ENCODE measurements at places on chromosomes 4 and X.
A peak's percentile ranks its signal among the peaks of the same experiment; 100 is the strongest.

DNA sequence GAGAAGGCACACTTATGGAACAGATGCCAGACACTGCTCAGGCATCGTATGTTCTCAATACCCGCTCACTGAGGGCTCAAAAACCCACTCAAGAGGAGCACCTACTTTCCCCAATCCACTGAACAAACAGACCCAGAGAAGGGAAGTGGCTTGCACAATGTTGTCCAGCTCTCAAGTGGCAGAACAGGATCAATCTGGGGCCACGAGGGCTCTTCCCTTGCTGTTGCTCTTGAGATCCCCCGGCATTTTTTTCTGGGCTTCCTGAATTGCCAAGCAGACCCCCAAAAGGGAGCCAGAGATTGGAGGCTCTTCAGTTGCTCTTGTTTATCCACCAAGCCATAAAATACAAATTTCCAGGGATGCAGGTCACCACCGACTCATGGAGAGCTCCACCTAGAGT, 35.7 kb downstream of the IDS start:
- DNase-seq: no peak

- no peak for DNase-seq
Observed at GRCh38 chr4:99572527-99573240, 1.9 kb upstream of the MTTP start.

GRCh38 chrX:37361596-37361995, 12.4 kb downstream of the PRRG1 start:
- no peak for DNase-seq

- no peak for DNase-seq
Observed at GRCh38 chrX:30751497-30751896, 98.3 kb downstream of the GK start.

- no peak for DNase-seq
Observed at GRCh38 chrX:39261446-39262147, 460.3 kb downstream of the MID1IP1 start.

- DNase-seq: no peak
Observed at GRCh38 chrX:39242187-39242586, 440.9 kb downstream of the MID1IP1 start.

DNA sequence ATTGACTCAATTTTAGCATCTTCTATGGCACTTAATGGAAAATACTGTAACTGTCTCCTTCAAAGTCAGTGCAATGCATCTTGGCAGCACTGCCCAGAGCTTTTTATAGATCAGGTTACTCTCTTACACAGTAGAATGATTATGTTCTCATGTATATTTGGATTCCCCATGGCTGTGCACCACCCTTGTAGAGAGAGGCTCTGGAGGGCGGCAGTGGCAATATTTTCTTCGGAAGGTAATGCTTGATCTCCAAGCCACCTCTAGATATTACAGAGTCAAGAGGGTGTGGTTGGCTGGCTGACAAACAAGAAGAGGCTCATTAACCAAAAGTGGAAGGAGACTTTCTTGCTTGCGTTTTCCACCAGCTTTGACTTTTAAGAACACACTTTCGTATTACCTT, 72.8 kb upstream of the ARSJ start:
- no peak for DNase-seq

- DNase-seq: no peak
Observed at GRCh38 chrX:101803451-101803850, 128.4 kb downstream of the ZMAT1 start.

GRCh38 chrX:136491832-136492231, 4.1 kb downstream of the BRS3 start:
- no peak for DNase-seq

GRCh38 chr4:189304809-189305208, 635.9 kb upstream of the FRG1 start:
- DNase-seq: no peak

DNA sequence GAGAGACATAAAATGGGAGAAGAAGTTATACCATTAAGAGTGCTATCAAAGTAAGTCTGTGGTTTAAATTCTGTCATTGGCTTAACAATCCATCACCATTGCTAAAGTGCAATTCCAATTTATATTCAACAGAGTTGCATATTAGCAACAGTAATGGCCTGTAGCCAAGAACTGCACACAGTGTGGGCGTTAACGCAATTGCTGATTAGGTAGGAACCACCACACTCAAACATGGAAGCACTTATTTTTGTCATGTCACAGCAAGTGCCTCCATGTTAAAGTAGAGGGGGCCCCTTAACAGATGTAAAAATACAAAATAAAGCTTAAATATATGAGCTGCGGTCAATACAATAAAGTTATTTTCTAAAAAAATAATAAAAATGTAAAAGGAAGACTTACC, 10.8 kb downstream of the LARP7 start:
- no peak for DNase-seq

- no peak for DNase-seq
Observed at GRCh38 chr4:54109241-54110018, 9.5 kb downstream of the GSX2 start.

GRCh38 chrX:109685656-109686078, 47.4 kb downstream of the ACSL4 start:
- no peak for DNase-seq

DNA sequence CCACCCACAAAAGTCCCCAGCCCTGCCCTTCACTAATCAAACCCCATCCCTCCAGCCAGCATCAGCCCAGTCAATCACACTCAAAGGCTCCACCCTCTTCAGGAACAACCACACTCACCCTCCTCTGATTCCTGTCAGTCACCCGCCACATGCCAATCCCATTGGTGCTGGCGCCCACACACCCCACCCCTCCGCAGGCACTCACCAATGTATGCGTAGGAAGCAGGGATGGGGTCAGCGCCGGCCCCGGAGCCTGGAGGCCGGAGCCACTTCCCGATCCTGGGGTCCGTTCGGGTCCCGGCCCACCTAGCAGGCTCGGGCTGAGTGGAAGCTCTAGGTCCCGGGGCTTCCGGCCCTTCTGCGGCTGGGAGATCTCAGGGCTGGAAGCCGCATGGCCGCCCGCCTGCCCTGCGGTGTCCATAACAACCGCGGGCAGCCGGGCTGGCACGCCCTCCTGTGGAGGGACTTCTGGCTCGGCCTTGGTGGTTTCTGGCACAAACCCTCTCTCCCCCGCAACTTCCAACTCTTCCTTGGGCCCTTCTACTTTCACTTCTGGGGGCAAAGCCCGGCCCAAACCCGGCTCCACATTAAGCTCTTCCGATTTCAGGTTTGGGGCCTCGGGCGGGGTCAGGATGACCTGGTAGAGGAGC, 7.9 kb upstream of the CFP start:
- DNase-seq: peak; percentile 23
